DMS153 (cell line): ENCODE measurements at places on chromosomes 7 and 10.

DNA sequence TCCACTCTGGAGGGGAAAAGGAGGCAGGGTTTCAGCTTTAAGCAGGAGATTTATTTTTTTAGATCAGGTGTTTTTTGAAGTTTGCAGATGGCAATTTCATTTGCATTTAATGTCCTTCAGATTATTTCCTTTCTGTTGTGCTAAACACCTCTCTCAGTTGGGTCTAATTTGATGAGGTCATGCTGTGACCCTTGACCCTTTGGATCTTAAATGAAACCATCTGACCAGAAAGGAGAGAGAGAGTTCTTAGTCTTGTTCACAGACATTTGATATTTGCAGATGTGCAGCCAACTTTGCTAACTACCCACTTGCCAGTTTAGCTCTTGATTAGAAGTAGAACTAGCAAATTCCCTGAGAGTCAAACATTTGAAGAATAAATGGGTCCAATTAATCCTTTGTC, 101.5 kb upstream of the RAB11FIP2 start:
- no peak for DNase-seq

DNA sequence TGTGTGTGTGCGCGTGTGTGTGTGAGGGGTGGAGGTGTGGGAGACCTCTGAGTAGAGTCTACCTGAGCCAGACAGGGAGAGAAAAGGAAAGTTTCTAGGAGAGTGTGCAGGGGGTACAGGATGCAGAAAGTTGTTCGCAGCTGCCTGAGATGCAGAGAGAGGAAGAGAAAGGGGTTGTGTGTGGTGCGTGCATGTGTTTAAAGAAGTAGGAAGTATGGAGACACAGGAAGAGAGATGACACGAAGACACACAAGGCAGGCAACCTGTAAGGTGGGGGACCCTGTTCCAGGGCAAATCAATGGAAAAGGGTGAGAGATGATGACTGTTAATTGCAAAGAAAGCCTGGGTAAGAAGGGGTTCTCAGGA, 52.2 kb downstream of the C10orf105 start:
- no peak for DNase-seq

GRCh38 chr7:120993553-120994191, 5.2 kb downstream of the CPED1 start:
- DNase-seq, result no peak

DNA sequence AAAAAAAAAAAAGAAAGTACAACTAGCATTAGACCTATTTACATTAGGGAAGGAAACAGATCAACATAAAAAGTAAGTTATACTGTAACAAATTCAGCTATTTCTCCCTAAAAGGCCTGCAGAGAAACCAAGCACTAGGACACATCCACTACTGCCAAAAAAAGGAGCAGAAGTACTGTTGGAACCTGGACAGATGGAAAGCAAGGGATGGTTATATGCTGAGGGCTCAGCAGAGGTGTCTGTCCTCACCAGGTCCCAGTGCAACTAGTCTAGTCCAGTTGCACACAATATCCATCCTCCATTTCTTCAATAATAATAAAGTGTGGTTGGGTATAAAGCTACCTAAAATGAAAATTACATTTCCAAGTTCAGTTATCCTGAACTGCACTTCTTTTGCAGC, 103.2 kb upstream of the IFRD1 start:
- no peak for DNase-seq

GRCh38 chr10:34438741-34439140, 376.4 kb downstream of the PARD3 start:
- DNase-seq, result no peak

- no peak for DNase-seq
These were observed 1221.1 kb upstream of the CELF2 start for GRCh38 chr10:9796564-9796963.

- no peak for DNase-seq
These were observed 63.3 kb downstream of the TMEM26 start for GRCh38 chr10:61389887-61390286.

DNA sequence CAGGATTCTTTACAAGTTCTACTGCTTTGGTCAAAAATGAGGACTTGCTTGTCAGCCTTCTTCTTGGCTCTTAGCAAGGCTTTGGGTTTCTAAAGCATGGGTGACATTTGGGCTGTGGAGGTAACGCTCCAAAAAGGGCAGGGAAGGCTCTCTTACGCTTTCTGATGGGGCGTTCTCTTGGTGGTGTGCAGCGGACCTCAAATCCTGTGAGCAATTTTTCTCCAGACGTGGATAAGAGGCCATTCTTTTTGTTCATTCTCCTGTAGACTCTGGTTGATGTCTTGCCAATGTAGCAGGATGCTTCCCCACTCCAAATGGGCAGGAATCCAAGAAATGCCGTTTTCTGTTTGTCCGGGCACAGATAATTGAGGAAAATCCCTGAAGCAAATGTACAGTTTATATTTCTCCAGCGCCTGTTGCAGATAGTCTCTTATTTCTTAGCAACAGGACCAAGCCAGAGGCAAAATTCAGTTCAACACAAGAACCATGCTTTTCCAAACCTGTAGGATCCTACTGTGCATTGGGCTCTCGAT, 138.4 kb upstream of the NFE2L3 start:
- DNase-seq, result peak; percentile 34

- DNase-seq, result no peak
These were observed 52.5 kb upstream of the USP6NL start for GRCh38 chr10:11663763-11664555.

GRCh38 chr10:82252081-82252480, 377.1 kb downstream of the NRG3 start:
- no peak for DNase-seq

DNA sequence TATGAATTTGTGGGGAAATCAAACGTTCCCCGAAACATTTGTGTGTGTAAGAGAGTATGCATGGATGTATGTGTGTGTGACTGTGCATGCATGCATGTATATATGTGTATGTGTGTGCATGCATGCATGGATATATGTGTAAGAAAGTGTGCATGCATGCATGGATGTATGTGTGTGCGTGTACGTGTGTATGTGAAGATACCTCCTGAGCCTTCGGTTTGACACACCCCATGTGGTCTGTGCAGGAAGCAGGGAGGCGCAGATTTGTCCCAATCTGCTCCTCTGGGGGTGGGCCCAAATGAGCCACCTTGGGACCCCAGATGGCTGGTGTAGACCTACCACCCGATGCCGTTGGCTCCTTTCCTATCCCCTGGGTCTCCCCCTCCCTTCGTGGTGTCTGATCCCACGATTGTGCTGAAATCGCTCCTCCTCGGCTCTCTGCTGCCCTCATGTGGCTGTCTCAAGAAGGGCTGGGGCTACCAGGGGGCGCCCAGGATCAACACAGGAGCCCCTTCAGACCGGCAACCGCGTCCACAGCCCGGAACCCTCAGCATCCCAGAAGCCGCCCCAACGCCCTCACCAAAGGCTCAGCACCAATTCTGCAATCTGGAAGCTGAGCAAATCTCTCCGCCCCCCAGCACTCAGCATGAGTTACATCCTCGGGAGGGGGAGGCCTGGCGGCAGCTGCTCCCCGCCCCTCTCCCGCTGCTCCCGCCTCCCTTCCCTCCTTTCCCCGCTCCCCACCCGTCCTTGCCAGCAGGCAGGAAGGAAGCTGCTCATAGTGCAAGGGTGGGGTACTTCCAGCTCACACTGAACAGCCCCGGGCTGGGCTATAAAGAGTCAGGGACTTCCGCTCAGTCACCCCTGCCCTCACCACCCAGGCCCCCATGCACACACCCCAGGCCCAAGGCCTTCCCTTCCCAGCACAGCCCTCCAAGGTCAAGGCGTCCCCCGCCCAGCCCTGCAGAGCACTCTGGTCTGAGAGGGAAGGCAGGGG, 2.3 kb upstream of the NOS3 start:
- DNase-seq, result peak; percentile 57

- no peak for DNase-seq
These were observed 85.0 kb upstream of the ZNF800 start for GRCh38 chr7:127477295-127478023.

GRCh38 chr7:143015084-143015483, 11.8 kb downstream of the OR9A2 start:
- no peak for DNase-seq

GRCh38 chr7:33757563-33758165, 147.7 kb upstream of the BMPER start:
- DNase-seq, result no peak

- peak; percentile 28 for DNase-seq
These were observed 87.2 kb upstream of the UNC5B start for GRCh38 chr10:71124921-71125748.

DNA sequence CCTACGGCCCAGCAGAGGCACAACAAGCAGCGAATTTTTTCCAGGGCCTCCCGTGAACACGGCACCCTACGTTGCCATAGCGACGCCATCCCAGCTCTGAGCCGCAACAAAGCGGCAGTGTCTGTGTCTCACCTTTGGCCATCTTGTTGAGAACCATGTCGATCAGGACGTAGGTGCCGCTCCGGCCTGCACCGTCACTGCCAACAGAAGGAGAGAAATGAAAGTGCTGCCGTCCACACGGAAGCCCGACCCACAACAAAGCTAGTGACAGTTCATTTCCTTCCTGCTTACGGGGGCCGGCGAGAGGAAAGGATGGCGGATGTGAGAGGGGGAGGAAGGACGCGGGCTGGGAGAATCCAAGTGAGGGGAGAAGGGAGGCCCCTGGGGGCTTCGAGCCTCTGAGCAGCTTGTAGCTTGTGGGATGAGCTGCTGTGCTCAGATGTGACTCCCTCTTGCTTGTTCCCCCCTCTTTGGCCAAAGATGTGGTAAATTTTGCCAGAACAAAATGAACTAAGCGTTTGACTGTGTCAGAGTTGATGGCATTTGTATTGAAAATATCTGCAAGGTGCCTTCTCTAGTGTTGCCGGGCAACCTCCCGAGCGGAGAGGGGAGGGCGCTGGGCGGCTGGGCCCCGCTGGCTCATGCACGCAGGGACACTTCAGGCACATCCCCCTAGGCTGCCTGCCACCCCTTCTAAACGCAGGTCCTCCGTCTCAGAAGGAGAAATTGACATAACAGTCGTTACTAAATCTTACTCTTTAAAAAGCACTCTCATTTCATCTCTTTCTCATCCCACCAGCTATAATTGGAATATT, 232.2 kb downstream of the DNAJB6 start:
- peak; percentile 72 for DNase-seq

GRCh38 chr10:123284022-123284421, 129.8 kb downstream of the BUB3 start:
- no peak for DNase-seq

GRCh38 chr10:60942788-60943315, 1.1 kb downstream of the RHOBTB1 start:
- no peak for DNase-seq

GRCh38 chr7:138917771-138918170, 63.4 kb downstream of the KIAA1549 start:
- DNase-seq, result no peak

DNA sequence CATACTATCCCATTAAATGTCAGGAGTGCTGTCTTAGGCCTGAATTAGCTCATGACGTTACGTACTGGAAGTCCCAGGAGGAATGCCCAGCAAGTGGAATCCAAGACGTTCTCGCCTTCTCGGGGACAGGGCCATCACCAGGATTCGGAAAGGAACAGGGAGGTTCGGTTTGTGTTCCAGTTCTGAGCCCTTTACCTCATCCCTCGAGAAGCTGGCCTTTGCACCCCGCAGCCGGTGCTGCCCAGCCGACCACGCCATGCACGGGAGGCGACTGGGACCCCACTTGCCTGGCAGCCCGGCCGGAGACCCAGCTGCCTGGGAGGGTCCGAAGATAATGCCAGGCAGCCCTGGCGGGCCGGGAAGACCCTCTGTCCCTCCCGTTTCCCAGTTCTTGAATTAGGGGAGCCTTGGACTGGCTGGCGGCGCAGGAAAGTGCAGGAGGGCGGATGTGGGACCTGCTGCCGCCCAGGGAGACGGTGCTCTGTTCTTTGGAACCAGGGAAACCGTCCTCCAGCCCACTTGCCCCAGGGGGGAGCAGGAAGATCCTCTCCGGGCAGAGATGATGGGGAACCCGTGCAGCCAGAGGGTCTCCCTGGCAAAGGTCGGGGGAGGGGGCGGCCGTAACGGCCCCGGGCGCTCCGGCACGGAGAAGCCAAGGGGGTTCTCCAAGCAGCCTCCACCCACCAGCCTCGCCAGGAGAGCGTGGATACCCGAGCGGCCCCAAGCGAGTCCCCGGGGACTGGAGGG, 671 bp upstream of the CHST3 start:
- no peak for DNase-seq

- no peak for DNase-seq
These were observed 62.6 kb downstream of the CACNB2 start for GRCh38 chr10:18202680-18203460.

GRCh38 chr7:156480671-156481070, 159.9 kb upstream of the RNF32 start:
- DNase-seq, result no peak

DNA sequence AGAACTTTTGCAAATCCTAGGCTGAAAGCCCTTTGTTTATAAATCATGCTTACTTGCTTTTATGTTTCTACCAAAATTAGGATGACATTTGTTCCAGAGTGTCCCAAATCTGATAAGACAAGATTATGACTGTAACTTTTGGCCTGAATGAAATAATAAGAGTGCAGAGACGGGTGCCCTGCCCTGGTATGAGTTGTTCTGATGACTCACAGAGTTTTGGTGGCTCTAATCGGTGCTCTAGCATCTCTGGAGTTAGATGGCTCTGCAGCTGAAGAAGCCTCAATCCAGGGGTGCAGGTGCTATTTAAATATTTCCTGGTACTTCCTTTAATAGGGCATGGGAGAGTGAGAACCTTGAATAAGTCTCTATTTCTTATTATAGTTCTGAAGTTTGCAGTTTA, 102.2 kb upstream of the ELMO1 start:
- DNase-seq, result no peak

GRCh38 chr10:62341419-62341818, 32.8 kb upstream of the ZNF365 start:
- DNase-seq, result no peak

DNA sequence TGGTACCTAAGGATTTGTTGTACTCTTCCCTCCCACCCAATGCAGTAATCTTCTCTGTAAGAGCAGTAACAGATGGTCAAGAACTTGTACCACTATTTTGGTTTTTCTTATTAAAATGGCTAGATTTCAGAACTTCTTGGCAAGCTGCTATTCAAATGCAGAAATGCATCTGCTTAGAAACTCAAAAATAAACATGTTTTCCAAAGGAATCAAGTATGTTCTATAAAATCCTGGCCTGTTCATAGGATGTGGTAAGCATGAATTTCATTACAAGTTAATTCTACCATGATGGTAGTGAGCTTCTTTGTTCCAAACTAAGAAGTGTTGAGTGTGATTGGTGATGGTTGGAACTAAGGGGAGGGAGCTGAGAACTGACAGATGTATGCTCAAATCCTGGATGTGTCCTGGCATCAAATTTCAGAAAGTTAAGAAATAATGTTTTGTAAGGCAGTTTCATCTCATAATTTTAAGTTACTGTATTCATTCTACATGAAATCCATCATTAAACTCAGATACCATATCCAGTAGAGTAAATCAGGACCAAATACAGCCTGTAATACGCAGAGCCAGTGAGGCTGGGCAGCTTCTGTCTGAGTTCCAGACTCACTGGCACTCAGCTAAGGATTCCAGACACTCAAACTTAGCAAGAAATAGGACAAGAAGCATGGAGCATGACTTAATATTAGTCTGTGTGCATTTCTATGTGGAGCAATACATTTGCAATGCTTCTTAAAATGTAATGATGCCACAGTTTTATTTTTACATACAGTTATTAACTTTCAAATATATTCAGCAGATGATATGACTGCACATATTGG, 119.6 kb downstream of the TES start:
- DNase-seq, result no peak
